ENCODE measurements at places on chromosomes 11 and 22. TPM values are rescaled to one million over a fixed set of nuclear protein-coding genes. Genes with fewer than 3 reads are reported as not detected.

- DNase-seq: no peak
These were observed 71.5 kb downstream of the FAT3 start for GRCh38 chr11:92296138-92296515.

GRCh38 chr11:65323813-65324212, 9.1 kb downstream of the CDC42EP2 start:
- DNase-seq: no peak

- no peak for DNase-seq
These were observed 9.0 kb downstream of the FGF19 start for GRCh38 chr11:69694781-69695180.

DNA sequence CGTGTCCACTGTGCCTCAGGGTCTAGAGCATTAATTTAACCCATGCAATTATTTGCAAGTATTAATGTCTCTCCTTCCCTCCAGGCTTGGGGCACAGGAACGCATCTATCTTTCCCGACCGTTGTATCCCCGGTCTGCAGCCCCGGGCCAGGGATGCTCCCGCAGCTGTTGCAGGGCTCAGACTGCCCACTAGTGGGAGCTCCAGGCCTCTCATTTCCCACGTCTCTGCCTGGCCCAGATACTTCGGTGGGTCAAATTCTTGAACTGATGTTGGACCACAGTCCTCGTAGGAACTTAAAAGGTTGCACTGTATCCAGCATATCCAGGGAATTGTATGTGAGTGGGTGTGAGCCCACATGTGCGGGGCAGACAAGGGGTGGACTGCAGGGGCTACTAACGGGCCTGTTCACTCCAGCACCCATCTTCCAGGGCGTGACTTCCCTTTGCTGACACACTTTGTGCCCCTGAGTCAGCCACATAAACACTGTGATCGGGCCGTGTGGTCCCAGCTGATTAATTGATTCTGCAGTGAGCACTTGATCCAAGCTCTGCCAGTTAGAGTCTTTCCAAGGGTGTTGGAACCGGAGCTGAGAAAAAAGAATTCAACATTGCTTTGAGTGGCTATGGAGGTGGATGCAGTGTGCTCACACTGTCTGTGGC, 451.3 kb downstream of the TBC1D22A start:
- DNase-seq: peak; percentile 43

ZNRF3 gene
- total RNA-seq: 0.69 TPM

Data from CD8-positive, alpha-beta T cell (primary cell).